ENCODE measurements at places on chromosomes 11 and 22. TPM values are rescaled to one million over a fixed set of nuclear protein-coding genes. Genes with fewer than 3 reads are reported as not detected.

HOATZ gene
- not detected for total RNA-seq

LSP1 gene
- 0.21 TPM for total RNA-seq

OTOG gene
- total RNA-seq: not detected

MIAT gene
- total RNA-seq: 0.57 TPM

LMNTD2 gene
- total RNA-seq: 2.0 TPM

MS4A15 gene
- not detected for total RNA-seq

All from nasal cavity respiratory epithelium epithelial cell of viscerocranial mucosa (primary cell).